Ascending aorta (tissue), 2 donors: ENCODE measurements at places on chromosomes 11 and 22. TPM values are rescaled to one million over a fixed set of nuclear protein-coding genes. Genes with fewer than 3 reads are reported as not detected.

The SYT13 gene
- not detected for total RNA-seq

DNA sequence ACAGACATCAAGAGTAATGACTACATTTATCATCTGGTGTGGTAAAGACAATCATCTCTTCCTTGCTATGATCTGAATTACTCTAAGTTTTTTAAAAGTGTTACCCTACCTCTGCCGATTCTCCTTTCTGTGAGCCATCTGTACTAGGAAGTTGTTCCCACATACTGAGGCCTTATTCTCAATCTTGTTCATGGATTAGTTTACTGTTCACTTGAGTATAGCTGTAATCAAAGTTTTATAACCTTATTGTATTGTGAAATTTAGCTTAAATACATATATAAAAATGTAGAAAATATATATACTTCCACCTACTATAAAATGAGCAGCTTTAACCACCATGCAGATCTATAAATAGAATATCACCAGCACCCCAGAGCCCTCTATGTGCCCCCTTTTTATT is 2.4 kb upstream of the OR8D2 start:
- no peak for DNase-seq
- no peak overlapping the region for H3K27ac ChIP-seq
- no peaks in the 10 kb centered on the region for H3K36me3 ChIP-seq
- H3K4me1 ChIP-seq: no peaks in the 10 kb centered on the region
- H3K4me3 ChIP-seq: no peak overlapping the region

GRCh38 chr11:45772986-45773785 is 31.8 kb upstream of the SLC35C1 start:
- no peak overlapping the region for H3K27ac ChIP-seq
- no peak overlapping the region for H3K4me3 ChIP-seq

The KCNJ1 gene
- not detected for total RNA-seq

DNA sequence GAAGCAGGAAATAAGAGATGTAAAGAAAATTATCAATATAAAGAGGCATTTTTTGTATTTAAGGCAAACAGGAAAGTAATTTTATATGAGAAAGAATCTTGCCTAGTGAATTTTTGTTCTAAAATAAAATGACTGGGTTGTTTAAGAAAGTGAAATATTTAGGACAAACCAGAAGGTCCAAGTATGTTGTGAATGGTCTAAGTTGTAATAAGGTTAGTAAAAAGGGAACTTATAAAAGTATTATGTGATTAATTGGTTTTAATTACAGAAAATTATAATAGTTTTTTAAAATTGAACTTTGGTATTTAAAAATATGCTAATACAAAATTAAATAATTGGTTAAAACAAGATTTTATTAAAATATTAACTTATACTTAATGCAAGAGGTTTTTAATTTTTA is 26.6 kb upstream of the EI24 start:
- no peak for DNase-seq
- H3K27me3 ChIP-seq: no peaks in the 10 kb centered on the region
- no peaks in the 10 kb centered on the region for H3K4me1 ChIP-seq
- H3K4me3 ChIP-seq: no peak overlapping the region

GRCh38 chr11:60703374-60703773 is 4.0 kb downstream of the MS4A8 start:
- H3K27me3 ChIP-seq: no peaks in the 10 kb centered on the region
- H3K4me1 ChIP-seq: no peaks in the 10 kb centered on the region
- no peak overlapping the region for H3K4me3 ChIP-seq
- DNase-seq: no peak
- H3K36me3 ChIP-seq: no peaks in the 10 kb centered on the region

The KDM4E gene
- not detected for total RNA-seq

The CSF2RB gene
- 6.0 TPM for total RNA-seq

DNA sequence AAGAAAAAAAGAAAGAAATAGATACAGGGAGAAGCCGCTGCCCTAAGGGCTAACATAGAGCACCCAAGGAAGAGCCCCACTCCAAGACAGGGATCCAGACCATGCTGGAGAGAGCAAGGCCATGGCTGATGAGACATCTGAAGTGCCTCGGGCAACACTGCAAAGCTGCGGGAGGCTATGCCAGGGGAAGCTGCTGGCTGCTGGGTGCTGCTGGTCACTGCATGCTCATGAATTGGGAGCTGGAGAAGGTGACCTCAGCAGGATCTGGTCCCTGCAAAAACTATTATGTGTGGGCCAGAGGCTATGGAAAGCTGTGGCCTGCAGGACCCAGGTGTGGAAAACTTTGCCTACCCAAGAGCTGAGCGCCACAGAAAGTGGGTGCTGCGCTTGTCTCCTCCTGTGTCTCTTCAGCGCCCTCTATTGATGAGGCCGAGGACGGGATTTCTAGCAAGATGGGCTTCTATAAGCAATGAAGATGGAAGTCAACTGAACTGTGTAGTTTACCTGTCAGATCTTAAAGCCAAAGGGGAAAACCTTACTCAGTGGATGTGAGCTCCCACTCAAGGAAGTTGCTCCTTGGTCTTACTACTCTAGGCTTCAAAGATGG is 17.3 kb upstream of the SLC29A2 start:
- no peak overlapping the region for H3K27ac ChIP-seq
- no peaks in the 10 kb centered on the region for H3K4me1 ChIP-seq
- H3K27me3 ChIP-seq: no peaks in the 10 kb centered on the region
- H3K4me3 ChIP-seq: no peak overlapping the region
- peak; percentile 75 for DNase-seq
- H3K36me3 ChIP-seq: no peaks in the 10 kb centered on the region

GRCh38 chr22:17205432-17205831 is 13.8 kb downstream of the ADA2 start:
- H3K36me3 ChIP-seq: no peaks in the 10 kb centered on the region
- H3K27ac ChIP-seq: no peak overlapping the region
- no peaks in the 10 kb centered on the region for H3K4me1 ChIP-seq
- no peak for DNase-seq
- no peak overlapping the region for H3K4me3 ChIP-seq
- H3K27me3 ChIP-seq: no peaks in the 10 kb centered on the region

DNA sequence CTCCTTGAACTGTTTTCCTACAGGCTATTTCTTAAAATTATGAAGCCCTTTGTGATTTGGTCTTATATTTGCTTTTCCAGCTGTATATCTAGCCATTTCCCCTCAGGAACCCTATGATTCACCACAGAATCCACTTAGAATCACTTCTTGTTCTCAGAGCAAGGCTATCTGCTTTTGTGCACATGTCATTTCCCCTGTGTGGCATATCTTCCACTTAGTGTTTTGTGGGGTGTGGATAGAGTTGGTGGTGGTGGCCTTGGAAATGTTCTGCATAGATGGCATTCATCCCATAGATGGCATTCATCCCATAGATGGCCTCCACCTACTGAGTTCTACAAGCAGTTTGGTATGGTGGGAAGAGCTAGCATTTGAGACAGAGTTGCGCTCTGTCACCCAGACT is 44.7 kb downstream of the SWAP70 start:
- no peak for DNase-seq
- no peak overlapping the region for H3K27ac ChIP-seq
- H3K4me1 ChIP-seq: peaks cover 31% of the 10 kb centered on the region
- H3K27me3 ChIP-seq: no peaks in the 10 kb centered on the region
- H3K4me3 ChIP-seq: no peak overlapping the region

The PLA2G6 gene
- total RNA-seq: 79.5 TPM

DNA sequence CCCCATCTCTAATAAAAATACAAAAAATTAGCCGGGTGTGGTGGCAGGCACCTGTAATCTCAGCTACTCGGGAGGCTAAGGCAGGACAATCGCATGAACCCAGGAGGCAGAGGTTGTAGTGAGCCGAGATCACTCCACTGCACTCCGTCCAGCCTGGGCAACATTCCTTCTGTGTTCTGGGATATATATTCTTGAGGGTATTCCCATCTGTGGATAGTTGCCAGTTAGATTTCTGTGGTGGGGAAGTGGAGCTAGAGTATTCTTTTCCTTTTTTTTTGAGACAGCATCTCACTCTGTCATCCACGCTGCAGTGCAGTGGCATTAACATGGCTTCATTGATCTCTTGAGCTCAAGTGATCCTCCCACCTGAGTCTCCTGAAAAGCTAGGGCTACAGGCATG is 9.1 kb upstream of the ZNF74 start:
- H3K4me3 ChIP-seq: no peak overlapping the region
- H3K4me1 ChIP-seq: no peaks in the 10 kb centered on the region
- no peaks in the 10 kb centered on the region for H3K27me3 ChIP-seq
- no peak overlapping the region for H3K27ac ChIP-seq

- no peaks in the 10 kb centered on the region for H3K36me3 ChIP-seq
- H3K4me1 ChIP-seq: no peaks in the 10 kb centered on the region
- peak; percentile 65 for DNase-seq
- no peak overlapping the region for H3K4me3 ChIP-seq
- no peaks in the 10 kb centered on the region for H3K27me3 ChIP-seq
Observed at GRCh38 chr11:103737037-103737622, 299.3 kb upstream of the DDI1 start.

- no peak overlapping the region for H3K27ac ChIP-seq
- H3K4me3 ChIP-seq: no peak overlapping the region
- H3K27me3 ChIP-seq: no peaks in the 10 kb centered on the region
- no peaks in the 10 kb centered on the region for H3K36me3 ChIP-seq
Observed at GRCh38 chr22:41963453-41964111, 5.7 kb upstream of the SEPTIN3 start.

- H3K27ac ChIP-seq: no peak overlapping the region
- no peaks in the 10 kb centered on the region for H3K36me3 ChIP-seq
- no peaks in the 10 kb centered on the region for H3K27me3 ChIP-seq
- no peak overlapping the region for H3K4me3 ChIP-seq
- no peaks in the 10 kb centered on the region for H3K4me1 ChIP-seq
Observed at GRCh38 chr11:76035020-76035419, 171.3 kb downstream of the WNT11 start.

DNA sequence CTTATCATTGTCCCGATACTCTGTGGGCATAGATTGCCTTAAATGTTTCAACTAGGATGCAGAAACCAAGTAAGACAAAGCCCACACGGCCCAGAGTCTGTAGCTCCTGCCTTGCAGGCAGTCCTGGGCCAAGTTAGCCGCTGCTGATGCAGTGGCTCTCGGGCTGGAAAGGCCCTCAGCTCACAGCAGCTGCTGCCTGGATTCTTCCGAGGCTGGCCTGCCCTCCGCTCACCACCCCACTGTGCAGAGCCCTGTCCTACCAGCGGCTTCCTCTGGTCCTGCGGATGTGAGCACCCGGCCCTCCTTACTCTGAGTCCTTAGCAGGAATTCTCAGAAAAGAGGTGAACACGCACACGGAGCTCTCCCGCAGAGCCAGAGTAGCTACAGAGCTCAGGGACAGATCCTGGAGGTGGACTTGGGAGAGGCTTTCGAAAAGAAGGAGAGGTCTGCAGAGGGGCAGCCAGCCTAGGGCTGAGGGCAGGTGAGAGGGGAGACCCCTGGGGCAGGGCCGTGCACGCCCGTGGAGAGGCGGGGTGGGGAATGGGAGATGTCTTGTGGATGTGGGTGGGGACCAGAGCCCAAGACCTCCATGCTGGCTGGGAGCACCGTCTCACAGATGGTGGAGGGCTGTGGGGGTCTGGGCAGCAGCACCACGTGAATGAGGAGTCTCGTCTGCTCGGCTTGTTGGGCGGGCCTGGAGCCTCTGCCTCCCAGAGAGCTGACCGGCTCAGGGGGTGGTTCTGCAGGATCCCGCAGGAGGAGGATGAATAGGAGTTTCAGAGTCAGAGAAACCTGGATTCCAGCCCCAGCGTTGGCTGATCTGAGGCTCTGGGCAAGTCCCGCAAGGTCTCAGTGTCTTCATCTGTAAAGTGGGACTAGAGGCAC is 117.4 kb upstream of the B3GAT1 start:
- no peaks in the 10 kb centered on the region for H3K4me1 ChIP-seq
- H3K36me3 ChIP-seq: no peaks in the 10 kb centered on the region
- no peak overlapping the region for H3K4me3 ChIP-seq
- DNase-seq: peak; percentile 61
- H3K27me3 ChIP-seq: no peaks in the 10 kb centered on the region

The WT1 gene
- total RNA-seq: not detected

DNA sequence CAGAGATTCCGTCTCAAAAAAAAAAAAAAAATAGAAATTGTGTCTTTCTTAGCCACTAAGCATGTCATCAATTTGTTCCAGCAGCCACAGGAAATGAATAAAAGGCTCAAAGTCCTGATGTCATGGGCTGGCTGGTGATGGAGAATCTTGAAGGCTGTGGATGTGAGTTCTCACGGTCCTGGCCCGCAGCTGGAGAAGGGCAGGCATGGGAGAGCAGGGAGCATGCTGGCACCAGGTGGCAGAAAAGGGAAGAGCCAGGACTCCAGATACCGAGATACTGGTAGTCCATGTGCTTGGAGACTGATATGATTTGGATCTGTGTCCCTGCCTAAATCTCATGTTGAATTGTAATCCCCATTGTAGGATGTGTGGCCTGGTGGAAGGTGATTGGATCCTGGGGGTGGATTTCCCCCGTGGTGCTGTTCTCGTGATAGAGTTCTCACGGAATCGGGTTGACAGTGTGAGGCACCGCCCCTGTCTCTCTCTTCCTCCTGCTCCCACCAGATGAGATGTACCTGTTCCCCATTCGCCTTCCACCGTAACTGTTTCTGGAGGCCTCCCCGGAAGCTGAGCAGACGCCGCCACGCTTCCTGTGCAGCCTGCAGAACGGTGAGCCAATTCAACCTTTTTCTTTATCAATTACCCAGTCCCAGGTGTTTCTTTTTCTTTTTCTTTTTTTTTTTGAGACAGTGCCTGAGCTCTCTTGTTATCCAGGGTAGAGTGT is 18.1 kb downstream of the MRGPRD start:
- no peaks in the 10 kb centered on the region for H3K36me3 ChIP-seq
- DNase-seq: peak; percentile 65
- no peaks in the 10 kb centered on the region for H3K4me1 ChIP-seq
- H3K27me3 ChIP-seq: no peaks in the 10 kb centered on the region
- no peak overlapping the region for H3K4me3 ChIP-seq

The RPLP2 gene
- total RNA-seq: 897 TPM

DNA sequence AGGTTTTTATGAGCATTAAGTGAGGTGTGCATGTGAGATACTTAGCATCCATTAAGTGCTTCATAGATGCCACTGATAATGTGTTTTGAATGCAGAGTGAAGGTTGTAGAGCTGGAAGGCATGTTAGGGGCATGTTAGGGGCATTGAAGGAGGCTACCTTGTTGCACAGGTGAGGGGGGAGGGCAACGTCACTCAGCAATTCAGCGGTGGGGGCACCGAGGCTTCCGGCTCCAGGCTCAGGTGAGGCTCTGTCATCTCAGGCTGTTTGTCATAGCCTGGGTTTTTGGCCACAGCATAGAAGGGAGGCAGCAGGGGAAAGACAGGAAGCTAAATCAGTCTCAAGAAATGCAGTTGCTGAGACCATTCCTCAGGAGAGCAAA is 299.0 kb downstream of the NTM start:
- no peaks in the 10 kb centered on the region for H3K4me1 ChIP-seq
- no peak for DNase-seq
- H3K27me3 ChIP-seq: no peaks in the 10 kb centered on the region
- H3K4me3 ChIP-seq: no peak overlapping the region
- no peaks in the 10 kb centered on the region for H3K36me3 ChIP-seq

The C11orf58 gene
- 40.9 TPM for total RNA-seq

- peaks cover 16% of the 10 kb centered on the region for H3K4me1 ChIP-seq
- no peaks in the 10 kb centered on the region for H3K36me3 ChIP-seq
- no peaks in the 10 kb centered on the region for H3K27me3 ChIP-seq
- DNase-seq: no peak
- peak overlapping the region; percentile 89 for H3K27ac ChIP-seq
- H3K4me3 ChIP-seq: no peak overlapping the region
Observed at GRCh38 chr11:122048401-122048800, 67.6 kb downstream of the BLID start.

GRCh38 chr11:119886667-119887230 is 157.7 kb upstream of the NECTIN1 start:
- no peaks in the 10 kb centered on the region for H3K4me1 ChIP-seq

The FREY1 gene
- not detected for total RNA-seq
